Astrocyte (in vitro differentiated cells and primary cell): ENCODE measurements at places on chromosomes 7 and 10.
A peak's percentile ranks its signal among the peaks of the same experiment; 100 is the strongest.

DNA sequence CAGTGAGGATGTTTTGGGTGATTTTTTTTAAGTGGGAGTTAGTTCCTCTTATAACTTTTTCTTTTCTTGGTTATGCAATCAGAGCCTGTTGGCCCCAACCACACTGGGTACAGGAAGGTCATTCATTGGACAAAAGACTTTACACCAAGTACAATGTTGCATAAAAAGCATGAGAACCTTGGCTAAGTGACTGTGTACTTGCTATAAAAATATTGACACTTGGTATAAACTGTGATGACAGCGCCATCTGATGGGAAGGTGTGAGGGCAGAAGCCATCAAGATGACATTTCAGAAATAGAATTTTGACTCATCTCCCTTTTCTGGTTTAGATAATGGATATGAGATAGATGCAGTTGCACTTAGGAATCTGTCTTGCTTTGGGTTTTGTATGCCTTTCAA is 126.4 kb upstream of the CCDC6 start:
- peak; percentile 25 for DNase-seq

GRCh38 chr7:94056796-94057207 is 52.6 kb upstream of the BET1 start:
- DNase-seq, result peak; percentile 98

DNA sequence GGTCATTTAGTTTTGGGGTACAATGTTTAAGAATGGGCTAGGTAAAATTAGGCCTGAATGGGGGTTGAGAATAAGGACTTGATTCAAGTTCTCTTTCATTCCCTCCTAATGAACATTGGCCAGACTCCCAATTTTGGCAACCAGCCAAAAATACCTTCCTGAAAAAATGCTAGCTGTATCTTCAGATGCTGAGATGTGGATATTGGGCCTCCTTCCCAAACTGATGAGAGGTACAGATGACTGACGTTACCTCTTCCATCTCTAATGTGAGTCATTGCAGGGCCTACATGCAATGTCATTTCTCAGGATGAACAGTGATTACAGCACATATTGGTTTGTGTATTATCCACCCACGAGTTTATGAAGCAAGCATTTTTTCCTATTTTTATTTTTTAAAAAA is 151.6 kb downstream of the SND1 start:
- DNase-seq, result peak; percentile 35

GRCh38 chr10:108836362-108836761 is 1086.9 kb downstream of the XPNPEP1 start:
- no peak for DNase-seq

DNA sequence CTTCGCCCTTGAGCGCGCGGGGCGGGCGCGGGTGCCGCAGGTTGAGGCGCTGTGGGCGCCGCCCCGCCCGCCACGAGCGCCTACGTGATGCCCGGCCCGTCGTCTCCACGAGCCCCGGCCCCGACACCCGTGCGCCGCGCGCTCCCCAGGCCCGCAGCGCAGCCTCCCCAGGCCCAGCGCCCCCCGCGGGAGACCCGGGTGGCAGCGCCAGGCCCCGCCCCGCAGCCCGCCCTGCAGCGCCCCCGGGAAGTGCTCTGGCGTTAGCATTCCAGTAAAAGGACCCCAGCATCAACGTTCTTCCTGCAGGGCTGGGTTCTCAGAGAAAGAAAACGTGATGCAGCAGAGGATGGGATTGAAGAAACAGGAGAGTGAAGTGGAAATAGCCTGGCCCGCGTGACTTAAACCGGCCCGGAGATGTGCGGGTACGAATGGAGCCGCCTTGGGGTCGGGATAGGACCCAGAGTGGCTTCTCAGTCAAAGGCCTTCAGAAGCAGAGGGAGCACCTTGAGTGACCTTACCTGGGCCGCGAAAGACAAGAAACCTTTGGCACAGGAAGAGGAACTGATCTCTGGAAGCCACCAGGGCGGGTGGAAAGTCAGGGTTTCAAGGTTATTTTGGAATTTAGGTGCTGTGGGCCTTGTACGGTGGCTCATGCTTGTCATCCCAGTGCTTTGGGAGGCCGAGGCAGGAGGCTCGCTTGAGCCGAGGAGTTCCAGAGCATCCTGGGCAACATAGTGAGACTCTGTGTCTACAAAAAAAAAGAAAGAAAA is 1.8 kb downstream of the PFKP start:
- no peak for DNase-seq

DNA sequence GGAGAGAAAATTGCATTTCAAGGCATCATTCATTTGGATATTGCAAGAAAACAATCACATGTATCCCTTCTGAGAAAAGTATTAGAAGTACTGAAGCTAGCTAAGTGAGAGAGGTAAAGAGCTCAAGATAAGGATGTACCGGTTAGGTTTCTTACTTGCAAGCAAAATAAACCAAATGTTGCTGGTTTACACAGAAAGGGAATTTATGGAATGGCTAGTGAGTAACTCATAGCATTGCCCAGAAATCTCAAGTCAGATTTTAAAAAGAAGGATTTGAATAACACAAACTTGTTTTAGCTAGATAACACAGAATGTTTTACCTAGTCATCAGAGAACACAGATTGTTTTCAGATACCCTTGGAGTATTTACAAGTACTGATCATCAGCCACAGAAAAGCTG is 30.6 kb downstream of the KLHL7 start:
- DNase-seq, result peak; percentile 21

DNA sequence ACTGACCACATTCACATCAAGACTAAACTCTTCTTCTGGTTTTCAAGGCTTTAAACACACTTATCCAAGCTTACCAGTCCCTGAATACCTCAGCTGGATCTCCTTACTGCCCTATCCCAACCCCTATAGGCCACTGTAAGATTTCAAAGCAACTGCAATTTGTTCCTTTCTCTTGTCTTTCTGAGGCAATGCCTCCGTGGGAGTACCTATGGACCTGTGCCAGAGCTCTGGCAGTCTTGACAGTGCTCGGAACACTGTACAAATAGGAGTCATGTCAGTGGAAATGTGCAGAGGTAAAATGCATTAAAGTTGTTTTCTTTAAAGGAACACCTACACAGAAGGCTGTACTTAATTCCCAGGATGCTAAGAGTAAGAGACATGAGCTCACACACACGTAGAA is 124.7 kb downstream of the CNOT4 start:
- DNase-seq, result peak; percentile 42
